HTR-8/SVneo (cell line): ENCODE measurements at places on chromosomes 7 and 10.

DNA sequence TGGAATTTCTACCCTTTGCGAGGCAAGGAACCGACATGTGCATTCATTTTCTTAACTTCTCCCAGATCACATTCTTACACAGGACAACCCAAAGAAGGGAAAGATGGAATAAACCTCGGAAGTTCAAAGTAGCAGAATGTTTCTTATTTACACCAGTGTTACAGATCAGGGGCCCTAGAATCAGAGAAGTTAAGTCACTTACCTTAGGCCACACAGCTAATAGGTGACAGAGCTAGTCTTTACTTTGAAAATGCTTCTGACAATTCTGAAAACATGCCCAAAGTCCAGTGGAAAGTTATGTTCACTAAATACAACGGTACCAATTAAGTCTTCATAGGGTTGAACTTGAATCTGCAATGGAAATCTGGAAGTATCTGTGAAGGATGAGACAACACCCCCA lies 437.7 kb downstream of the DPP6 start:
- DNase-seq: no peak

GRCh38 chr7:104111271-104111670 lies 96.5 kb downstream of the ORC5 start:
- no peak for DNase-seq

DNA sequence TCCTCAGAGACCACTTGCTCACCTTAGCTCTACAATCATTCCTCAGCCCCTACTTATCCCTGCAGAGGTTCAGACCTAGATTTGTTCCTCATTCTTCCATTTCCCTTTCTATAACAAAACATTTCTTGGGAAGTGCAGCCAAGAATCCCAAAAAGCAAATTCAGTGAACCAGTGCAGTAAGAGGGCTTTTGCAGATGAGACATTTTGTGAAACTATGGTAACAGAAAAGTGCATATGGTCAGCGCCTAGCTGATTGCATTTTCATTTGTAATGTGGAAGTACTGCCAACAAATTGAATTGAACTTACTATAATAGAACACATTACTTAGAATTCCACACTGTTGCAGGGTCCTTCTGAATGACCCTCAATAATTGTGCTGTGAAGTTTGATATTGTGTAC lies 18.6 kb downstream of the AGMO start:
- no peak for DNase-seq

GRCh38 chr7:22718911-22719420 lies 8.0 kb upstream of the IL6 start:
- DNase-seq: no peak

GRCh38 chr10:87585565-87586514 lies 73.8 kb upstream of the PAPSS2 start:
- DNase-seq: peak; percentile 36

DNA sequence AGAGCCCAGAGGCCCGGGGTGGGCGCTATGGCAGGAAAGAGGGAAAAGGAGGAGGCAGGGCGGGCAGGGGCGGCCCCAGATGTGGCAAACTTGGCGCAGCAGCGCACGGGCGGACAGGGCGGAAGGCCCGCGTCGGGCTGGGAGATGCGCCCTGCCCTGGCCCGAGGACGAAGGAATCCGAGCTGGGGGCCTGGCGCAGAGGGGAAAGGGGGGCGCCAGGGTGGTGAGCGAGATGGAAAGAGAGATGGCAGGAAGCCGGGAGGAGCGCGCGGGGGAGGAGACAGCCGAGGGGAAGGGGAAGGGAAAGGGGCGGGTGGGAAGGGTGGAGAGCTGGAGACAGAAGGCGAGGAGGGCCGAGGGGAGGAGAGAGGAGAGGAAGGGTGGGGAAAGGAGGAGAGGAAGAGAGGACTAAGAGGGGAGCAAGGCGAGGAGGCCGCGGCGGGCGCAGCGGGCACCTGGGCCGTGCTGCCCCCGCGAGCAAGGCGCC lies at the start of gene MARVELD1:
Gene MARVELD1, plus strand, starts transcription at position 392 of the 487 bp plus-strand sequence. CDS start 147 bp downstream, outside the sequence.
- DNase-seq: peak; percentile 82
